ENCODE measurements at places on chromosomes 13 and 19.

DNA sequence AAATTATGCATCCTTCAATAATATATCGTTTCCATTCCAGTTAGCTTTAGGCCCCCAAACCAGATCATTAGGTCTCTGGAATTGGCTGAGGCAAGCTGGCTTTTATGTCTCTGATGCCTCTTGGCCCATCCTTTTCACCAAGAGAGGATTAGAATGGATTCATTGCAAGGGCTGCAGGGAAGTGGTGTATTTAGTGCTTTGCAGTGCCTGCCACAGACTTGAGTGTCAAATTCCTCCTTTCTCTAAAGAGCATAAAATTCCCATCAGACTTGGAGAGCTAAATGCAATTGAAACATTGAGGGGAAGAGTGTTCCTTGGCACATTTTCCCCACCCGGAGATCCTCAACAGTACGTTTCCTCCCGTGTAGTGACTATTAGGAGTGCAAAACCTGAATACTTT is 302.6 kb downstream of the ATP8A2 start:
- no peak for DNase-seq

GRCh38 chr19:46624958-46625661 is at the start of gene PTGIR:
TSS of gene PTGIR (minus strand) at chr19:46625089. CDS start at chr19:46624225, 864 bp downstream.
- DNase-seq, result peak; percentile 34

DNA sequence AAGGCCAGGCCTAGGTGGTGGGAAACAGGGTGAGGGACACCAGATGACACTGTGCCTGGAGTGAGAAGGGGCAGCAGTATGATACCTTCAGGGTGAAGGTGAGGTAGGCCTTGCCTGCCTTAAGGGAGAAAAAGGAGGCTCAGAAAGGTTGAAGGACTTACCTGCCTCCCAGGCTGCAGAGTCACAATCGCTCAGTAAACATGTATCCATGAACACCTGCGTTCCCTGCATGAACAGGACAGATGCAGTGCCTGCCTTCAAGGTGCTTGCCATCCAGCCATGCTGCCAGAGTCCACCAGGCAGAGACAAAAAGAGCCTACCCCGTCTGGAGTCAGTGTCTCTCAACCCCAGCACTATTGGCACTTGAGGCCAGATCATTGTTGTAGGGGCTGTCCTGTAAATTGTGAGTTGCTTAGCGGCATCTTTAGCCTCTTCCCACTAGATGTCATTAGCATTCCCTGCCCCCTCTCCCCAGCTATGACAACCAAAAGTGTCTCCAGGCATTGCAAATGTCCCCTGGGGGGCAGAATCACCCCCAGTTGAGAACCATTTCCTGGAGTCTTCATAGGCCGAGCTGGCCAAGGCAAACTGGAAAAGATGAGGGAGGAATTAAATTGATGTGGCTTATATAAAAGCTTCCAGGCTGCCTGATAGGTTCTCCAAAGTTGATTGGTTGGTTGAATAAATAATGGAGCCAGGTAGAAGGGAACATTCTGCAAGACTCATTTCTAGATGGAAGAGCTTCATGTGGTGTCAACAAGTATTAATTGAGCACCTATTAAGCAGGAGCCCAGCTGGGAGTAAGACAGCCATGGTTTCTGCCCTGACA is 1.7 kb downstream of the MAP3K10 start:
- DNase-seq, result no peak

DNA sequence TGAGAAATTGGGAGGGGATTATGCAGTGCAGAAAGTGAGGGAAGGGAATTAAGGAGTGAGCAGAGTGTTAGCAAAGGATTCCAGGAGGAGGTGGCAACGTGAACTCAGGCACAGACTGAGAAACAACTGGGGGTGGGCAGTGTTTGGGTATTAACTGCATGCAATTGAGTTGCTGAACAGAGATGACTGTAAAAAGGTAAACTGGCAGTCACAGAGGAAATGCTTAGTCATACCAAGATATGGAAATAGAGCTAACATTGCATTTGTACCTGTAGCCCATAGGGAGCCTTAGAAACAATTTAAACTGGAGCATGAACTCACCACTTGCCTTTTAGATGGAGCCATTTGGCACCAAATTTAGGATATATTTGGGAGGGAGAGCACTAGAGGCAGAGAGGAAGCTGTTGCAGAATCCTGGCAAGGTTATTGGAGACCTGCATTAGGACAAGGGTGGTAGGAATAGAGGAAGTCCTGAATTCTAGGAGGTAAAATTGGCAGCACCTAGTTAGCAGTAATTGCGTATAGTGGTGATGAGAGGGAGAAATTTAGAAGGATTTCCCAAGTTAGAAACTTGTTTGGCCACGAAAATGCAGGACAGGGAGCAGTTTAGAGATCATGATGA is 100.6 kb upstream of the FRY start:
- DNase-seq, result no peak

- no peak for DNase-seq
Observed at GRCh38 chr19:19777692-19778091, 43.9 kb downstream of the ZNF506 start.

DNA sequence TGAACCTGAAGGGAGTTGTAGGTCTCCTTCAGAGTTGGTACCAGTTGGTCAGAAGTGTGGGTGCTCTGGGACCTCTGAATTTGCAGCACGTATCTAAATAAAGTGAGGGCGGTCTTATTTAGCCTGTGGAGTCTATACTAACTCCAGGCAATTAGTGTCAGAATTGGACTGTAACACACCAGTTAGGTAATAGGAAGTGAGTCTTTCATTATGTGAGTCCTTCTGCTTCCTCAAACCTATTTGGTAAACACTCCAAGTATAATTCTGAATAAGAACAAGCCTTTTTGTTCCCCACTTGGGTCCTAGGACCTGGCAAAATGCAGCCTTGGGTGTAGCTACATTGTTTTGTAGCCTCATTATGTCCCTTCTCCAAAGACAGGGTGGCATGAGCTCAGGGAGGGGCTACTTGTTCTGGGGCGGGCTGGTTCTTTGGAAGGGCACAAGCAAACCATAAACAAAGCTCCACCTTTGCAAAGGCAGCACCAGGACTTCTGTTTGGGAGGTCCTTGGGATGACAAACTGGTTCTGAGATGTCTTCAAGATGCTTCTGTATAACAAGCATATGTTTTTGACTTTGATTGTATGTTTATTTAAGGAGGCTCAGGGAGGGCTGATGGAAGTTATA is 418.0 kb downstream of the ZNF536 start:
- no peak for DNase-seq

DNA sequence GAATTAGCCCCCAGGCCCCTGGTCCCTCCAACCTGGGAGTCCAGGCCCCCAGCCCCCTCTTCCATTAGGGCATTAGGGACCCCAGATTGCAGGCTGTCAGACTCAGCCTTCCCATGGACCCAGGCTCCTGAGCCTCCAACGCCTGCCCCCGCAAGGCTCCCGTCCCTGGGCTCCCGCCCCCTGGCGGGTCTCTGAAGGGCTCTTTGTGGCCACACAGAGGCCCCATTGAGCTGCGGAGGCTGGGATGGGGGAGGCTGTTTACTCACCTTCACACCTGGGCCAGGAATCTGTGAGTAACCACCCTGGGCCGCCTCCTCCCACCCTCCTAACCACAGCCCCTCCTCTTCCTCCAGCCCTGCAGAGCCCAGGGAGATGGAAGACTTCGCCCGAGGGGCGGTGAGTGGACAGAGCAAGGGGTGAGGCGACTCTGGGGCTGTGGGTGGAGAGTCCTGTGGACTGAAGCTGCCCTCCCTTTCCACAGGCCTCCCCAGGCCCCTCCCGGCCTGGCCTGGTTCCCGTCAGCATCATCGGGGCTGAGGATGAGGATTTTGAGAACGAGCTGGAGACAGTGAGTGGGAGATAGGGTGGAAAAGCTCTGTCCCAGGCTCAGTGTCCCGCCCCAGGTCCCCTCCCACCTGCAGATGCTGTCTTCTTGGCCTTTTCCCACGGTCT is 4.9 kb downstream of the ARHGEF1 start:
- DNase-seq, result no peak

DNA sequence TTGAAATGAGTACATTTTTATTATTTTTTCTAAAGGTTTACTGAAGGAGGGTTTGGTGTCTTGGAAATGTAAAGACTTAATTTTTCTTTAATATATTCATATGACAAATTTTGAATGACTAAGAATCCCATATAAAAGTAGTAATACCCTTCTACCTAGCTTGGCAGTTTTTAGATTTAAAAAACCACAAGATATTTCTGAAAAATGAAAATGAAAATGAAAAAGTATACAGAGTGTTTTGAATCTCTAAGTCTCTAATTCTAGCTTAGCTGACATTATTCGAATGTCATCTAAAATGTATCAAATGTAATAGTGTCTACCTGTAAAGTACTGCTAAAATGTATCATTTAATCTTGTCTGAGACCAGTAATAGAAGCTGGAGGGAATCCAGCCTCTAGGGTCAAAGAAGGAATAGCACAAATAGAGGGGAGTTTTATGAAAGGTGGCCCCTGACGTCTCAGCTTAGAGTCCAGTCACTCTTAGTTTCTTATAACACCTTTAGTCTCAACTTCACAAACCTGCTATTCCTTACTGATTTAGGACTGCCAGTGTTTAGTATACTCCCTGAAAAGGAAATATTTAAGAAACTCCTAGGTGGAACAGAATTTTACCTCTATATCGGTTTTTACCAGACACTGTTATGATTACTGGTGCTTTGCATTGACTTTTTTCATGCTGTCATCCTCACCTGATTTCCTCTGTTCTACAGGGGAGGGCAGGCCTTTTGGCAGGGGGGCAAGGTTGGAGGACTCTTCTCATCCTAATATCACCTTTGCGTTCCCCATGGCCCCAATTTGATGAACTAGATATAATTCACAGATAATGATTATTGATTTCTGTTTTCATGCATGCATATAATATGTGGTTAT is 16.2 kb upstream of the MIR17HG start:
- DNase-seq, result no peak

- DNase-seq, result no peak
Observed at GRCh38 chr13:34502011-34502410, 440.1 kb upstream of the NBEA start.

- DNase-seq, result no peak
Observed at GRCh38 chr13:67369895-67370660, 139.9 kb upstream of the PCDH9 start.

DNA sequence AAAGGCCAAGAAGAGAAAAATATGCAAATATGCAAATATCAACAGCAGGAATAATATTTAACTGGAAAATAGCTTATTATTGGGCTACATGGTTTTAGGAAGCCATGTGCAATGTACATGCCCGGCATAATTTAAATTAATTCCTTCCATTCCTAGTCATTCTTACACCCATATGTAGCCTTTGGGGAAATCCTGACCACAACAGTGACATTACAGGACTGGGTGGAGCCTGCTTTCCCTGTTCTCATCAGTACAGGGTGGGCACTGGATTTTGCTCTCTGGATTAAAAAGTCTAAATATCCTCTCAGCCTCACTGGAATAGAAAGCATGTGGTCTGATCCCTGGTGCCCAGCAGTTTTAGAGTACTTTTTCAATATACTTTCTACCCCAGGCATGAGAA is 198.2 kb downstream of the DNAJC15 start:
- no peak for DNase-seq

DNA sequence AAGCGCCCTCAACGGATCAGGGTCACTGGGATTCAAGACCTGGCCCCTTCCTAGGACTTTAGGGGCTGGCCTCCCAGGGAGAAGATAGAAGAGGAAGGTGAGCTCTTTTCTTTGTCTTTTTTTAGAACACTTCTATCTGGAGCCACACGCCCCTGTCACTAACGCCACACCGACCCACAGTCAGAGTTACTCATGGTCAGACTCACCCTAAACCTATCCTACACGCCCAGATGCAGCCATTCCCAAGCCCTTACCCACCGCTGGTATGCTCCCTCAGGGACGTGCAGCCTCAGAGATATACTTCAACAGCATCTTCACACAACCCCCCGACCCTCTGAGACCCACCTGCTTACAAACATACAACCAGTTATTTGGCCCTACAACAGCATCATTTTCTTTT is 29.9 kb upstream of the MUC16 start:
- DNase-seq, result no peak

DNA sequence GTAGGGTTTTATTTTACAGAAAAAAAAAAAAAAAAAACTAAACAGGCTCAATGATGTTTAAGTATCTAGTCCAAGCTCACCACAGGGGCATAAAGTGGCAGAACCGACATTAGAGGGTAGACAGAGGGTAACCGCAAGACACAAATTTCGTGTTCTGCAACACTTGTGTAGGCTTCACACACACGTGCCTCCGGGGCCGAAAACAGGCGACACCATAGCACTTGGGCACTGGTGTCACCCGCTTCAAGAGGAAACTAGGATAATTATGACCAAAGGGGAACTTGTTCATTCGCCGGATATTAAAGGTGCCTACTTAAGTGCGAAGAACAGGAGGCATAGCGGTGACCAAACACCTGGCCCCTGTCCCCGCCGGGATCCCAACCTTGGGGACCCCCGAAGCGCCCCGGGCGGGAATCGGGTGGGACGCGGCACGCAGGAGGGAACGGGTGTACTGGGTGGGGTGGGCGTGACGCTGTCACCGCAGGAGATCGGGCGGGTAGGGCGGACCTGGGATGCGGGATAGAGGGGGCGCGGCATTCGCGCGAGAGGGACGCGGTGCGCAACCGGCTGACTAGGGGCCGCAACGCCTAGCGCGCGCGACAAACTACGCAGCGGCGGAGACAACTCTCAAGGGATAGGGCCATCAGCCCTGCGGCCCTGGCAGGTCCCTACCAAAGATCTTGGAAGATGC is 558 bp downstream of the MZT1 start:
- peak; percentile 66 for DNase-seq

DNA sequence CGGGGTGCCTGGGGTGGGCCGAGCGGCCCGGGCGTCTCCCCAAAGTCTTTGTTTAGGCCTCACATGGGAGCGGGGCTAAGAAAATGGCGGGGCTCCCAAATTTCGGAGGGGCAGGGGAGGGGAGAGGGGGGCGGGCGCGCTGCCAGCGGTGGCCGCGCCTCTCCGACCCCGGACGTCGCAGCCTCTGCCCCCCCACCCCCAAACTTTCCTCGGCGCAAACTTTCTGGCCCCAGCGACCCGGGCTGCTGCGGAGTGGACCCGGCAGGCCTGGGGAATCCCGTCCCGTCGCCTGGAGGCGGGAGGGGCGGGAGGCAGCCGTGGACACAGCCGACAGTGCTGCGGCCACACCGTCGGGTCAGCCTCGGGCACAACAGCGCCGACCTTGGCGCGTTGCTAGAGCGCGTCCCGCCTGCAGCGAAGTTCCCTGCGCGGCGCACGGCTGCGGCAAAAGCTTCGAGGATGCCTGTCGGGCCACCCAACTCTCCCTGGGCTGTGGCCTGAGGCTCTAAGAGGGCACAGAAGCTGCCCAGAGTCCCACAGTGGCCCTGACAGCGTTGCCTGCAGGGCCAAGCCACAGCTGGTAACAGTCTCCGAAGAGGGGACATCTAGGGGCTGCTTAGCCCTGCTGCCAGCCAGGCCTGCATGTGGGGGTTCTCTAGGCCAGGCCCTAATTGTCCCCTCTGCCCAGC is 1.3 kb downstream of the NFIX start:
- DNase-seq, result no peak

DNA sequence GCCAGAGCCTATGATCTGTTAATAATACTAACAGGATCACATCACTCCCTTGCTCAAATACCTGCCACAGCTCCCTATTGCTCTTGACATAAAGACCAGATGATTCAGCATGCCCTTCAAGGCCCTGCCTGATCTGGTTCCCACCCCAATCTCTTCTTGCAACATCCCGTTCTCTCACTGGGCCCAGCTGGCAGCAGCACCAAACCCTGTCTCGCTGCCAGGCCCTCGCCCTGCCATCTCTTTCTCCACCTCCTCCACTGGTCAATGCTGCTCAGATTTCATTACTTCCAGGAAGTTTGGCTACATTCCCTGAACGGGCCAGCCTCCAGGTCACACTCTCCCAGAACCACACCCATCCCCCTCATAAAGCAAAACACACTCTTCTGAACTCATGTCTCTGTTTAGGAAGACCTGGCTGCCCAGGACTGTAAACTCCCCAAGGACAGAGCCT is 8.6 kb upstream of the BCAT2 start:
- DNase-seq, result no peak

All from WERI-Rb-1 (cell line).